ENCODE measurements at places on chromosomes 16 and 17. TPM values are rescaled to one million over a fixed set of nuclear protein-coding genes. Genes with fewer than 3 reads are reported as not detected.

The COL1A1 gene
- total RNA-seq: 3,780 TPM

- peak overlapping the region; percentile 97 for H3K27ac ChIP-seq
- no peak for DNase-seq
- H3K4me3 ChIP-seq: peak overlapping the region; percentile 90
- peaks cover 25% of the 10 kb centered on the region for H3K4me1 ChIP-seq
- peaks cover 28% of the 10 kb centered on the region for H3K27me3 ChIP-seq
- H3K36me3 ChIP-seq: peaks cover 9% of the 10 kb centered on the region
These were observed 715 bp downstream of the ENDOV start for GRCh38 chr17:80415626-80416137.

DNA sequence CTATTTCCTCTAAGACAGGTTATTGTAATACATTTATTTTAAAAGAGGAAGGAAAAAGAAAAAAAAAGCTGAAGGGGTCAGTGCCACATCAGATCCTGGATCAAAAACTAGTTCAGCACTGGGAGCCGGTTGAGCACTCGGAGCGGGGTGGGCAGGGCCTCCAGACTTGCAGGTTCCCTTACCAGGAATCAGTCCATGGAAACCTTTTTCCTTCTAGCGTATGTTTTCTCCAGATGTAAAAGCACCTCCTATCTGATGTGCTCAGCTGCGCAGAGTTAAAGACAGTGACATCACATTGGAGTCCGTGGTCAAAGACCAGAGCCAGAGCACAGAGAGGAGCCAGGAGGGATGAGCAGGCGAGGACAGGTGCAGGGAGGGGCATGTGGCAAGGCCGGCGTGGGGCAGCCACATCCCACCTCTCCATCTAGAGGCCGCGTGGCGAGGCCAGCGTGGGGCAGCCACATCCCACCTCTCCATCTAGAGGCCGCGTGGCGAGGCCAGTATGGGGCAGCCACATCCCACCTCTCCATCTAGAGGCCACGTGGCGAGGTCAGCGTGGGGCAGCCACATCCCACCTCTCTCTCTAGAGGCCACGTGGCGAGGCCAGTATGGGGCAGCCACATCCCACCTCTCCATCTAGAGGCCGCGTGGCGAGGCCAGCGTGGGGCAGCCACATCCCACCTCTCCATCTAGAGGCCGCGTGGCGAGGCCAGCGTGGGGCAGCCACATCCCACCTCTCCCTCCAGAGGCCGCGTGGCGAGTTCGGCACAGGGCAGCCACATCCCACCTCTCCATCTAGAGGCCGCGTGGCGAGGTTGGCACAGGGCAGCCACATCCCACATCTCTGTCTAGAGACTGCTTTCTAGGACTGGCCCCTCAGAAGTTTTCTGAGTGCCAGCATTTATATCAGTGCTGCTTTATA lies 166.8 kb upstream of the CHMP6 start:
- H3K27me3 ChIP-seq: no peaks in the 10 kb centered on the region
- peaks cover 13% of the 10 kb centered on the region for H3K36me3 ChIP-seq
- no peak overlapping the region for H3K4me3 ChIP-seq
- no peak overlapping the region for H3K27ac ChIP-seq

- DNase-seq: no peak
- no peak overlapping the region for H3K4me3 ChIP-seq
- peaks cover 64% of the 10 kb centered on the region for H3K36me3 ChIP-seq
- H3K27me3 ChIP-seq: no peaks in the 10 kb centered on the region
- no peak overlapping the region for H3K27ac ChIP-seq
These were observed 46.6 kb upstream of the METRNL start for GRCh38 chr17:83032781-83033180.

Data from mesothelial cell of epicardium (in vitro differentiated cells).